ENCODE measurements at places on chromosomes 1 and 21.

GRCh38 chr1:39685071-39685470 lies 6.2 kb downstream of the HPCAL4 start:
- DNase-seq = no peak

DNA sequence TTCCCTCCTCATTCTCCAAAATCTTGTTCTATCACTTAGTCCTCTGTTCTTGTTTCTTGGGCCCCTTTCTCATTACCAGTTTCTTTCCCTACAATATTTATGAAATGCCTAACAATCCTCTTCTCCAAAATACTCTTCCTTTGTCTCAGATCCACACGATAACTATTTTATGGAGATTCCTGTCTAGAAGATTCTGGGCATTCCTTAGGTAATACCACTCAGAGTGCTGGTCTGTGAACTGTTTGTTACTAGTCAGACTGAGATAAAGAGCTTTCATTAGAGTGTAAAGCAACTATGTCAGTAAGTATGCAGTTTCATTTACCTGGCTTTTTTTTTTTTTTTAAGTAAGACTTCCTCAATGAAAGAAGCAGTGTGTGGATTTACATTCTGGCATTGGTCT lies 18.1 kb upstream of the RCOR3 start:
- DNase-seq = no peak

DNA sequence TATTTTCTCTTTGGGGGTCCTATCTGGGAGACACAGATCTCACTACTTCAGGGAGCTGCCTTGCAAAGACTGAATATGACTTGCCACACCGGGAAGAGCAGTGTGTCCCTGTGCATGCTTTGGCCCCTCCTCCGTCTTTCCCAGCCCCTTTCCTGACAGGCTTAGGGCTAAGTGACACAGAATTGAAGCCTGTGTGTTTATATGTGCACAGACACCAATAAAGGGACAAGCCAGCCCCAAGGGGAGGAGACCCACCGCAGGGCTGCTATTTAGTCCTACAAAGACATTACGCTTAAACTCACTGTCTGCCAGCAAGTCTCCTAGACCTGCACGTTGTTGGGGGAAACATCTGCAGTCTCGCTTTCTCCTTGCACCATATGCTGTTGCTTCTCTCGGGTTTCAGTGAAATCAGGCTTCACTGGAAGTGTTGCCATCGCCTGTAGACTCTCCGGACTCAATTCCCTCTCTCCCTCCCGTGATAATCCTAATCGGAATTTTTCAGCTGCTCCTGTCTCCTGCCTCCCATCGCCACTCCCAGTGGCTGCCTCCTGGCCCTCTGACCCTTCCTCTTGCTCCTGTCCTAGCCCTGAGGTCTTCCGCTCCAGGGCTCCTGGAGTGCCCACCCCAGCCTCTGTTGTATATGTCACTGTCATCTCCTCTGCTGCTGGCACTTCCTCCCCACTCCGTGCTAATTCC lies 58.5 kb upstream of the LRRC53 start:
- peak; percentile 77 for DNase-seq

DNA sequence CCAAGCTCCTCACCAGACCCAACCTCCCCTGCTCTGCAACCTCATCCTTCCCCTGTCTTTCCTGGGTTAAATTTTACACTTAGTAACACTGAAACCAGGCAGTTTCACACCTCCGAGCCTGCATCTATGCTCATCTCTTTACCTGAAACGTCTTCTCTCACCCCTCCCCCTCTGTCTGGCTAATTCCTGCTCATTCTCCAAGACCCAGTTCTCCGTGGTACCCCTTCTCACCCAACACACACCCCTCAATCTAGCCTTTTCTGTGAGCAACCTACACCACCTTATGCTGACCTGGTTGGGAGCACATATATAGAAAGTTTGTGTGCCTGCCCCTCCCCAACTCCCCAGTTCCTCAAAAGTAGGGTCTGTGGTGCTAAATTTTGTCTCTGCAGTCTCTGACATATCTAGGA lies 3.7 kb upstream of the KIAA1614 start:
- no peak for DNase-seq

- DNase-seq = no peak
Measured at GRCh38 chr1:232127190-232127589, 500.6 kb downstream of the DISC1 start.

- DNase-seq = no peak
Measured at GRCh38 chr1:219847215-219847855, 81.0 kb downstream of the SLC30A10 start.

- no peak for DNase-seq
Measured at GRCh38 chr1:8420318-8420717, 102.4 kb downstream of the SLC45A1 start.

DNA sequence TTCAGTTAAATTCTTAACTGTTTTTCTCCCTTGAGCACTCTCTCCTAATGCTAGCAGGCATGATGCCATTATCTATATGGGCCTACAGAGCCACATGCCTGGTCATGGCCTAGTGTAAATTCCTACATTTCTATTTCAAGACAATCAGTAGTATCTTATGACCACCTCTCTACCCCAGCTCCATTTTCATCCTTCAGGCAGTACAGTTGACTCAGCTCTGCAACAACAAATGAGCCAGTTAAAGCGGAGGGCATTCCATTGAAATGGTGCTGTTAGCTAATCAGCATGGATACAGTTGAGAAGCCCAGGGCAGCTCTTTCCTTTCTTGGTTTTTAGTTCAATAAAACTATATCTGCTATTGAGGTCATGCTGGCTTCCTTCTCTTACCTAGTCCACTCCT lies 150.0 kb downstream of the PPP1R12B start:
- no peak for DNase-seq

- no peak for DNase-seq
Measured at GRCh38 chr1:70427976-70428375, 16.9 kb downstream of the CTH start.

- no peak for DNase-seq
Measured at GRCh38 chr1:158652721-158653334, 33.7 kb downstream of the SPTA1 start.

- no peak for DNase-seq
Measured at GRCh38 chr1:231139659-231140654, 21.9 kb upstream of the TRIM67 start.

All from SK-N-DZ (cell line).